ENCODE measurements at places on chromosomes 5 and 9.

DNA sequence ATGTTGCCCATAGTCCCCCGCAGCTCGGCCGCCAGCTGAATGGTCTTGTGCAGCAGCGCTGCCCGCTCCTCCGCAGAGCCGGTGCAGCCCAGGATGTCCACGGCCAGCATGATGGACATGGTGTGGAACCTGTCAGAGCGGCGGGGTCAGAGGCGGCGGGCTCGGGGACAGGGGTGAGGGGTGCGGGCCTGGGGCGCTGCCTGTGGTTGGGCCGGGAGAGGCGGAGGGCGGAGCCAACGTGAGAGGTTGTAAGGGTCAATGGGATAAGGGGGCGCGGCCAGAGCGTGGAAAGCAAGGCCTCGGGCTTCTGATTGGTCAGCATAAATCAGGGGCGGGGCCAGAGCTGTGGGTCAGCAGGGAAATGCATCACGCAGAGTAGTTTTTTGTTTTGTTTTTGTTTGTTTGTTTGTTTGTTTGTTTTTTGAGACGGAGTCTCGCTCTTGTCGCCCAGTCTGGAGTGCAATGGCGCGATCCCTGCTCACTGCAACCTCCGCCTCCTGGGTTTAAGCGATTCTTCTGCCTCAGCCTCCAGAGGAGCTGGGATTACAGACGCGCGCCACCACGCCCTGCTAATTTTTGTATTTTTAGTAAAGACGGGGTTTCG lies 6.8 kb upstream of the TOR2A start:
- peak; percentile 72 for DNase-seq

DNA sequence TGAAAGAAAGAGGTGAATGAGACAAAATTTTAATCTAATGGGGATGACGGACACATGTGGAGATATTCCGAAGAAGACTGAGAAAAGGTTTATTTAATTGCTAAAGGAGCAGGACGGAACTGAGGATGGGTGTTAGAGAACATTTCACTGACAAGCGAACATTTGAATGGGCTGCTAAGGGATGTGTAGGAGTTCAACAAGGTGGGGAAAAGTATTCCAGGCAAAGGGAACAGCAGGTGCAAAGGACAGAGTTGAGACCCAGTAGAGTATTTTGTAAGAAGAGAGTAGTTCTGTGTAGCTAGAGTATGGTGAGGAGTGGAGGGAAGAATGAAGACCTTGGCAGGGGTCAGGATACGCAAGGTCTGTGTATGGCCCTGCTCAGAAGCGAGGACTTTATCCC lies 47.4 kb upstream of the FRRS1L start:
- no peak for DNase-seq

DNA sequence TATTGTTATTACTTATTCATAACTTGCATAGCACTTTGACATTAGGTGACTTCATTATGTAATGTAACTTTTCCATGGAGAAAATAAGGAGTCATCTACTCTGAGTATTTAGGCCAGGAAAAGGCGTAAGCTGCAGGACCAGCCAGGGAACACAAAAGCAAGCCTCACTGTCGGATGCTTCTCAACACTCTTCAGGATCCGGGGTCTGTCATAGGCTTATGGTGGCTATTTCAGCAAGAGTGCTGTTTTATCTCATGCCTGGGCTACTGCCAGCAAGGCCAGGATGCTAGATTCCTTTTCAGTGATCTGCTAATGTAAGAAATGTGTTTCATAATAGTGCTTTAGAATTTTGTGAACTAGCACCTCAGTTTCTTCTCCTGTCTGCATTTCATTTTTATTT lies 162.4 kb downstream of the CHSY3 start:
- peak; percentile 40 for DNase-seq

GRCh38 chr5:94968507-94969095 lies 316.3 kb downstream of the MCTP1 start:
- no peak for DNase-seq

GRCh38 chr5:98935206-98935605 lies 6.4 kb upstream of the CHD1 start:
- DNase-seq = no peak

- no peak for DNase-seq
Observed at GRCh38 chr5:135189024-135189423, 155.0 kb upstream of the PITX1 start.

GRCh38 chr9:101566904-101567724 lies 27.7 kb downstream of the PPP3R2 start:
- DNase-seq = no peak

GRCh38 chr9:99309141-99309939 lies 87.3 kb downstream of the SEC61B start:
- DNase-seq = no peak

DNA sequence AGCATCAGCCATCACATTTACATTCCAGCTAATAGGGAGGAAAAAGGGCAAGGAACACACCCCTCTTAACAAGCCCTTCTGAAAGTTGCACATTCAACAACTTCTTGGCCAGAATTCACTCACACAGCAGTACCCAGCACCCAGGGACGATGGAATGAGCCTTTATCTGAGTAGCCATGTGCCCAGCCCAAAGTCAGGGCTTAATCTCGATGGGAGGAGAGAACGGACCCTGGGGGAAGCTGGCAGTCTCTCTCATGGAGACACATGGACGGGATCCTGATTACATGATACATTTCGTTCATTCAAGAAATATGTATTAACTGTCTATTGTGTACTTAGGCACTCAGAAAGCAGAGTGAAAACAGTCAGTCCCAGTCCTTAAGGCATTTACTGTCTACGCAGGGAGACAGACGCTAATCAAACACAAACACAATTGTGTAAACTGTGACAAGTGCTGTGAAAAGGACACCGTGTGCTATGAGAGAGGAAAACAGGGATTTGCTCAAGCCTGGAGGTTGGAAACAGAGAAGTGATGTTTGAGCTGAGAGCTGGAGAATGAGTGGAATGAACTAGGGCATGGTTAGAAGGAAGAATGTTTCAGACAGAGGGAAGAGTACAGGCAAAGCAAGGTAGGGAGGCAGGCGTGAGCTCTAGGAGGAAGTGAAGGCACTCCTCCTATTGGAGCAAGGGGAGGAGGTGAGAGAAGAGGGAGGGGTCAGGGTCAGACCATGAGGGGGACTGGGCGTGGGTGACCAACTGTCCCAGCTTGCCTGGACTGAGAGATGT lies 7.4 kb downstream of the OTULINL start:
- DNase-seq = no peak

- DNase-seq = no peak
Observed at GRCh38 chr9:108049026-108049607, 559.5 kb upstream of the KLF4 start.

DNA sequence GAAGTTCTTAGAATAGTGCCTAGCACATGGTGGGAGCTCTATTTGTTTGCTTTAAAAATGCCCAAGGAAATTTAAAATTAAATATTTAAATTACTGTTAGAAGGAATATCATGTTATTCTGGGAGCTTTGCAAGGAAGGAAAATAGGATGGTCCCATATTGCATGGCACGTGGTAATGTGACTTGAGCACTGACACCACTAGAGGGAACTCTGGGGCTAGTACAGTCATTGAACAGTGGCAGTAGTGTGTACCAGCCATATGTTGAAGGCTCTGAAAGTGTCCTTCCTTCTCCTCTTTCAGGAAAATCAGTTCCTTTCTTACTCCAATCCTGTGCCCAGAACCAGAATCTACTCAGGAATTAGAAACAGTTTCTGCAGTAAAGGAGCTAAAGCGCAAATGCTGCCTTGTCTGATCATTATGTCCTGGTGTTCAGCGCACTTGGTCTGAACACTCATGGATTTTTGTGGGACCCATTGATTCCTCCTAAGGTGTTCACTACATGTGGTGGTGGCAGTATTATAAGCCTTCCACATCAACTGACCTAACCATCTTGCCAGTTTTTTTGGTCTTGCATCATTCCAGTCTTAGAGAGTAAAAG lies 54.1 kb downstream of the GDA start:
- DNase-seq = peak; percentile 34

GRCh38 chr5:141835928-141836670 lies 42.1 kb downstream of the PCDH1 start:
- DNase-seq = no peak

DNA sequence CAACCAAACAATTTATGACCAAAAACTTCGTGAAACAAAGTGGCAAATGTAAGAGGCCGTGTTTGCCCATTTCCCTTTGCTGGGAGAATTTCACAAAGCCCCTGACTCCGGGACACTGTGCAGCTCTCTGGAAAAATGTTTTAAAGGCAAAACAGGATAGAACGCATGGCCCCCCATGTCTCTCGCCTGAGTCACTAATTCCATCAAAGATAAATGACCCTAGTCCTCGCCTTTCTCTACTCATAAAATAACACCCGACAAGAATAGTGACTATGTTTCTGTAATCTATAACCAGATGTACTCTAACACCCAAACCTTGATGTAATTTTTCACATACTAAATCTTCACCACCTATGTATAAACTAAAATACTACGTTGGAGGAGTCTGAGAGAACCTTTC lies 55.7 kb upstream of the SAP30L start:
- no peak for DNase-seq

DNA sequence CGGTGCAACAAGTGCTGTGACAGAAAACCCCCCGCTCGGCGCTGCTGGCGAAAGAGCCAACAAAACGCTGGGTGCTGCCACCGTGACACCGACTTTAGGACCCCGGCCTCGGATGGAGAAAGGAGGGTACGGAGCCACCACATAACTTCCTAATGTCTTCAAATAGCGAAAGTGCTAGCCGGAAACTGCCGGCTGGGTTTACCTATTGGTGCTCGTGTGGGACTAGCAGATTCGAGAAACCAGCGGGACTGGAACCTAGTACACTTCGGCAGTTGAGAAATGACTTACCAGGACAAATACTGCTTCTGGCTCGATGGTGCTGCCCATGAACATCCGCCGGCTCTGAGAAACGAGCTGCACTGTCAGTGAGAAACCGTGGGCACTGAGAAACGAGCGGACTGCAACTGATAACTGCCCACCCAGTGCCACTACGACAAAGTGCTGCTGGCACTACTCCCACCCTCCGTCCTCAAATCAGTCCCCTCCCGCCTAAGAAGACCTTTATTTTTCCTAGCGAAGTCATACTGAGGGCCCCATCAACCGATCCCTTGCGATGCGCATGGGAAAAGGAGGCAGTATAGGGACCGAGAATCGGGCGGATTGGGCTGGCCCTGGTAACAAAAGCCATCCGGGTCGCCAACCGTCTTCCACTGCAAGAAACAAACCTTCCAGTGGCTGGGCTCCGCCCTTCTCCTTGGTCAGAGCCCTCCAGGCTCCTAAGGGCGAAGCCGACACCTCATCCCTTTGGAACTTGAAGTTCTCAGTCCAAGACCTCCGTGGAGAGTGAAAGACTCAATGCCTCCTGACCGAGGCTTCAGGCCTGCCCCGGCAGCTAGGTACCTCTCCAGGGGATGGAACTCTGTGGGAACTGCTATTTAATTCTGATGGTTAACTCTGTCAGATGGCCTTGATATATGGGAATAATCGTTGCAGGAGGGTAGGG lies 27.0 kb upstream of the ANXA2R start:
- DNase-seq = peak; percentile 94

DNA sequence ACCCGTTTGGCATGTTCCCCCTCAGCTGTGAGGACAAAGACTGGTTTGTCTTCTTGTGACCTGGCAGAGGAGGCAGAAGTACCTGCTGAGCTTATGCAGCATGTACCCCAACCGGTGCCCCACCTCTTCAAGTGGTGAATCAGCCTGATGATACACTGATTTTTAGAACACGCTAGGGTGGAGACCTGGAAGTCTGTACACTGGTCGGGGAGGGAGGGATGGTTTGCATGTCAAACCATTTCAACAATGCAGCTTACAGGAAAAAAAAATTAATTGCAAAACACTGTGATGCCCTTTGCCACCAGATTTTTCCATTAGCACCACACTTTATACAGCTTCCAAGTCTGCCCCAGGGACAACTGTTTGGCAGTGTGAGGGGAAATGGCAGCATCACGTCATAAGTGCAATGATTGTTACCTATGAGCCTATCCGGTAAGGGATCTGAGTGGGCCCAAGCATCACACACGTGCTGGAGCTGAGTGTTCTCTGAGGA lies 155.1 kb upstream of the DMRT1 start:
- DNase-seq = no peak

GRCh38 chr9:83027153-83027891 lies 35.6 kb downstream of the RASEF start:
- no peak for DNase-seq

- DNase-seq = no peak
Observed at GRCh38 chr5:31556461-31556860, 24.4 kb downstream of the C5orf22 start.

DNA sequence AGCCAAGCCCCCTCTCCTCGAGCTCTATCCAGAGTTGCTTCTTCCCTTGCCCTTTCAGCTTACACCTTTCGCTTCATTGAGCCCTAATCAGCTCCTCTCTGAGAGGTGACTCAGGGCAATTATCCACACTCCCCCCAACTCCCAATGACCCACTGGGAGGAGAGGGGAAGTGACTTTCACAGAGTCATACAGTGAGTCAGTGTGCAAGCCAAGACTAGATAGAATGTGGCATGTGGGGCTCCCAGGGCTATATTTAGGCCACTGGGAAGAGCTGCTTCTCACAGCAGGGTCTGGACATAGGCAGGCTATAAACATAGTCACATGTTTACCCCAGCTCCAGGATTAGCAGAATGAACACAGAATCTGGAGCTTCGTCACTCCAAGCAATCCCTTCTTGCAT lies 57.4 kb downstream of the NRG2 start:
- DNase-seq = peak; percentile 2

DNA sequence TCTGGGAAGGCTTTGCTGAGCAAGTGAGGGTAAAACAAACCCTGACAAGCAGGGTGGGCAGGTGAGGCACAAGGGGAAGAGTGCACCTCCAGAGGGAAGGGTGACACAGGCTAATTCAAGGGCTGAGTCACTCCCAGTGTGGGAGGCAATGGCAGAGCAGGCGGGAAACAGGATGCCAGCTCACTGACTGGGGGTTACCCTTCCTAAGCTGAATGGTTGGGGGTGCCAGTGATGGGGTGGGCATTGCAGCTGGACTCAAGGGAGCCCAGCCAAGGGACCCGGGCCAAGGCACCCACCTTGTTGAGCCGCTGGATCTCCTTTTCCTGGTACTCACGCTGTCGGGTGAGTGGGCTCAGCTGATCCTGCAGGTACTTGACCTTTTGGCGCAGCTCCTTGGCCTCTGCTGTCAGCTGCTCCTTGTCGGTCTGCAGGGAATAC lies 18.4 kb downstream of the GPX3 start:
- DNase-seq = no peak

DNA sequence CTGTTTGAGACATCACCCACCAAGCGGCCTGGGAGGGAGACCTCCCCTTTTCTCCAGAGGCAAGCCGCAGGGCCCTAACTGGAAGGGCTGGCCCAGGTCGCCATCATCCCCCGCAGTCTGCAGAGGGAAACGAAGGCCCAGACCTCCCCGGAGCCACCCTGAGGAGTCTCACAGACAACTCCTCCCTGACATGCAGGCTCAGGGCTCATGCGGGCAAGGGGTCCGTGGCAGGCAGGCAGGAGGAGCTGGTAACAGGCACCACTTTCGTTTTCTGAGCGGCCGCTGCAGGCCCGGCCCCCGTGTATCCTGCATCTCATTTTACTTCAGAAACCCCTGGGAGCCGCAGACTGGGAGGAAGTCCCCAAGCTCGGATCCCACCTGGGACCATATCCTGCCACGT lies 192.0 kb upstream of the PPP1R26 start:
- DNase-seq = no peak

GRCh38 chr5:8730194-8730593 lies 815.7 kb downstream of the SEMA5A start:
- DNase-seq = no peak
